ENCODE measurements at places on chromosomes 12 and 14.

GRCh38 chr14:36339816-36340215 lies 19.4 kb upstream of the MBIP start:
- no peak for DNase-seq

GRCh38 chr12:8696442-8697090 lies 1.2 kb upstream of the RIMKLB start:
- DNase-seq, result no peak

DNA sequence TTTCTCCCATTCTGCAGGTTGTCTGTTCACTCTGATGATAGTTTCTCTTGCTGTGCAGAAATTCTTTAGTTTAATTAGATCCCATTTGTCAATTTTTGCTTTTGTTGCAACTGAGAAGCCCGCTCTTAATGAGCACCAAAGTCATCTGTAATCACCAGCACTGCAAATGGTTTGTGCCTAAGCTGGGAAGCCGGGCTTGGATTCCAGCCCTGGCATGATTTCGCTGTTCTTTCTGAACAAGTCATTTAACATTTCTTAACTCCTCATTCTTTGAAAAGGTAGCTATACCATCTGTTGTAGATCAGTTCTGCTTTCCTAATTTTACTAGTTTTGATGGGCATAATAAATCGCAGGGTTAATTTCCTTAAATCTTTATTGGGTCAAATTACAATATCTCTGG lies 32.1 kb downstream of the PIWIL1 start:
- DNase-seq, result no peak

DNA sequence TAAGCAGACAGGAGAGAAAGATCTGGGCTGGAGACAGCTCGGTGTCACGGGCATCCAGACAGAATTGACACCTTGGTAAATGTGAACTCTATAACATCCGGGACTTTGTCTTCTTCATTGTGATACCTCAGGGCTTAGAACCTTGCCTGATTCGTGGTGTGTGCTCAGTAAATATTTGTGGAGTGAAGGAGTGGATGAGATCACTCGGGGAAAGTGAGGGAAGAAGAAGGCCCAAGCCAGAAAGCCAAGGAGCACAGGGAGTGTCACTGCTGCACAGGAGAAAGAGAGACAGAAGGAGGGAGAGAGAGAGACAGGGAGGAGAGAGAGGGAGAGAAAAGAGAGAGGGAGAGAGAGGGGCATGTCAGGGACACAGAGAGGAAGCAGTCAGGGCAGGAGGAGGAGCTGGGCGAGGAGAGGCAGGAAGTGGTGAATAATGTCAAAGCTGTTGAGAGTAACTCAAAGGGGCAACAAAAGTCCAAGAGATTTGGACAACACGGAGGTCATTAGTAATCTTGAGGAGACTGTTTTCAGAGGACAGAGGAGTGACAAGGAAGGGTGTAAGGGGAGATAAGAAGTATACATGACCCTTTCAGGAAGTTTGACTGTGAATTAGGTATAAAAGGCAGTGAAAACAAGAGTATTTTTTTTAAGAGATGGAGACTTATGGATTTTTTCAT lies 141.6 kb upstream of the MAX start:
- no peak for DNase-seq

- no peak for DNase-seq
Observed at GRCh38 chr14:32249371-32249770, 46.3 kb upstream of the RNU6-8 start.

- DNase-seq, result no peak
Observed at GRCh38 chr14:89269404-89269803, 147.6 kb downstream of the FOXN3 start.

Measured in NCI-H2107 (cell line).